Stimulated activated CD4-positive, alpha-beta T cell treated with anti-CD3 and anti-CD28 coated beads, TNF-alpha, amount 100 ng/mL, for 48 hours (primary cell): ENCODE measurements at places on chromosomes 3 and 15.

DNA sequence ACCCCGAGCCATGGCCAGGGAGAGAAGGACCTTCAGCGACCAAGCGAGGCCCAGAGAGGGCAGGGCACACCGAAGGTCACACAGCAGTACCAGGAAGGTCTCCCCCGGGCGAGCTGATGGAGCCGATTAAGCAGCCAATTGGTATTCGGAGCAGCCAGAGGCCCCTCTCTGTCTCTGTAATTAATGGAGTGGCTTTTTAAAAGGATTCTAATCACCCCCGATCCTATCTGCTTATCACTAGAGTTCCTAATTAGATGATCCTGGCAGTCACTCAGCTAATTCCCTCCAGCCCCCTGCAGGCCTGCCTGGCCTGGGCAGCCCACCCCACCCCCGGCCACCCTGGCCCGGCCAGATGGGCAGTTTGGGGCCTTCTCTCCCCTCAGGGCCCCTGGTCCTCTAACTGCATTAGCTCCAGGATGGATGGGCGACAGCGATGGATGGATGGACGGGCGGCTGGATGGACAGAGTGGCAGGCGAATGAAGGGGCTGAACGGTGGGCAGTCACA lies 1.6 kb upstream of the DNAJB8 start:
- DNase-seq, result no peak

DNA sequence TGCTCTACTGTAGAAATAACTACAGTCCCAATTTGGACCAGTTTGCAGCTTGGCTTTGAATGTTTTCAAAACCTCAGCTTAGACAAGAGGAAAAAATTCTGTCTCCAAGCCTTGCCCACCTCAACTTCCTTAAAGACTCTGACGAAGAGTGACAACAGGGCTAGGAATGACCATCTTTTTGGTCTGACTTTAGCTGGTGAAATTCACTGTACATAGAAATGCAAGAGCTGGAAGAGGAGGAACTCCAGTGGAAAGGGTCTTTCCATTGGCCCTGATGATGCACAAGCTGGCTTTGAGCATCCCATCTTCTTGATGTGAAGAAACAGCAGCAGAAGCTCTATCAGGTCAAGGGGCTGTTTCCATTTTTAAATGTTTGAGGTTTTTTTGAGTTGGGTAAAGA lies 22.7 kb upstream of the SH3BP5 start:
- DNase-seq, result no peak

DNA sequence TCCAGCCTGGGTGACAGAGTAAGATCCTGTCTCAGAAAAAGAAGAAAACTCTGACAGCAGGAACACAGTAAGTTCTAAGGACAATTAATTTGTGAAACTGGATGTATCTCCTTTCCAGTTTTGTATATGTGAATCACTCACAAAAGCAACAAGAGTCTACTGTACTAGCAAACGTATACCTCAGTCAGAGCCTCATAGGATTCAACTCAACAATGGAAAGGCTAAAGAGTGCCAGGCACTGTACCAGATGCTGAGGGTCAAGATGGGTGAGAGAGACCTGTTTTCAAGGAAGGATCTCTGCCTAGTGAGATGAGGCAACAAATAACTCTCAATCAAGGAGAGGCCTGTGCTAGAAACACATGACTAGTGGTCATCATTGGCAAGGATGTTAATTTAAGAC lies 14.9 kb downstream of the TBL1XR1 start:
- DNase-seq, result no peak

- DNase-seq, result no peak
Measured at GRCh38 chr15:51243774-51244173, 94.6 kb downstream of the CYP19A1 start.

- DNase-seq, result no peak
Measured at GRCh38 chr3:17045705-17046104, 160.9 kb downstream of the PLCL2 start.

- no peak for DNase-seq
Measured at GRCh38 chr15:42152921-42153698, 3.3 kb downstream of the PLA2G4F start.

GRCh38 chr3:187406927-187407326 lies 38.7 kb downstream of the RTP4 start:
- no peak for DNase-seq

- no peak for DNase-seq
Measured at GRCh38 chr15:36924034-36924433, 176.3 kb downstream of the MEIS2 start.

GRCh38 chr15:74384881-74385643 lies 17.6 kb upstream of the CYP11A1 start:
- DNase-seq, result no peak

DNA sequence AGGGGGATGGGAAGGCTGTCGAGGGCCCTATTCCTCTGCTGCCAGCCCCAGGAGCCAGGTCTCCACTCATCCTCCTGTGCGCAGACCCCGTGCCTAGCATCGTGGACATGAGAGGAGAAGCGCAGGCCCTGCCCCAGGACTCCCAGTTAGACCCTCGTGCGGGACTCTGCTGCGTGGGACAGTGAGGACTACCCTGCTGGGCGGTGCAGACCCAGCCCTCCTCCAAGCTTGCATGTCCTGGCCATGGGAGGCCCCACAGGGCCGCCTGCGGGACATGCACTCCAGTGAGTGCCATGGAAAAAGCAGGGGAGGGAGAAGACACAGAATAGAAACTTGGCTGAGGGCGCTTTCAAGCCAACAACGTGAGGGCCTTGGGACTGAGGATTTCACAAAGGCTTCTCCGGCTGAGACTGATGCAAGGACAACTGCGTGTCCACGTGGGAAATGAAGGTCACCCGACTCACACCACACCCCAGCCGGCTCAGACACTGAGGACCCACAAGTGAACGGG lies 62.6 kb upstream of the IQSEC1 start:
- no peak for DNase-seq

- no peak for DNase-seq
Measured at GRCh38 chr15:61893146-61893545, 167.1 kb downstream of the VPS13C start.

DNA sequence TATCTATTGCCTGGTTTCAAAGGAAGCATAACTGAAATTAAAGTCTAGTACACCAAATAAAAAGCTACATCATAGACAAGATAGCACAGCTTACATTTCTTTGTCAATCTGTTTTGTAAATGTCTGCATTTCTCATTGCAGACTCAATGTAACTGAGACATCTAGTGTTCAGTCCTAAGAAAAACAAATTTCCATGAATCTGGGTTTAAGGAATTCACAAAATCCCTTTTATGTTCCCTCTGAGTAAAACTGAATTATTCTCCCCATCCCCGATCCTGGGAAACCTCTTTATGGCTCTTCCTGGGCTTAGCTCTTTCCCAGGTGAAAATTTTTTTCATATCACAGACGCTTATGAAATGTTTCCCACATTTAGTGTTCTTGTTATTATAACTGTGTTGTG lies 21.6 kb upstream of the RASA2 start:
- no peak for DNase-seq

GRCh38 chr3:22378869-22379268 lies 627.9 kb upstream of the ZNF385D start:
- DNase-seq, result no peak

GRCh38 chr15:101625184-101625583 lies 27.0 kb downstream of the TM2D3 start:
- DNase-seq, result no peak

- DNase-seq, result no peak
Measured at GRCh38 chr15:74783072-74783807, 1.4 kb downstream of the CSK start.

DNA sequence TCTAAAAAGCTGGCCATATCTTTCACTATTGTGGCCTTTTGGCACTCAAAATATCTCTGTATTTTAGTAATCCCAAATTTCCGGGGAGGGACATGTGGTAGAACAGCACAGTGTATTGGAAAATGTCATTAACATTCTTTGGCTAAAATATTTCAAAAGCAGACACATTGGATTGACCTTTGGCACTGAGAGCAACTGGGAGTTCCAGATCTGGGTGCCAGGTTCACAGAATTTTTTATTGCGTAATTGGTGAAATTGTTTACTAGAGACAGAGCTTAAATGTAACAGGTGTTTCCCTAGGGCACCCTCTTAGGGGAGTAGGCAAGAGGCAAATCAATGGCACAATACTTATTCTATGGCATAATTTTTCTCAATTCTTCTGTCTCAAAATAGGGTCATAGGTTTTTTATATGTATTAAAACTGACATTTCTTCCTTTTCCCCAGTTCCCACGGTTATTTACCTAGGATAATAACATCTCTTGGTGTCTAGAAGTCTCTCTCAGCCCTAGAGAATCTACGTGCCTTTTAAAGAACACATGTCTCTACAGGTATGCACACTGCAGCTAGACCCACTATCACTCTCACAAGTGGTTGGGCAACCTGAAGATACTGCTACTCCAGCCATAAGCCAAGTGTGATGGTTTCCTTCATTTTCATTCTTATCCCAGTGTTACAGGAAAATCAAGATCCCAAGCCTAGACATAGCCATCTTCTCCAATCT lies 10.6 kb downstream of the RBMS3 start:
- no peak for DNase-seq

- no peak for DNase-seq
Measured at GRCh38 chr3:12973827-12974226, 99.4 kb downstream of the IQSEC1 start.

DNA sequence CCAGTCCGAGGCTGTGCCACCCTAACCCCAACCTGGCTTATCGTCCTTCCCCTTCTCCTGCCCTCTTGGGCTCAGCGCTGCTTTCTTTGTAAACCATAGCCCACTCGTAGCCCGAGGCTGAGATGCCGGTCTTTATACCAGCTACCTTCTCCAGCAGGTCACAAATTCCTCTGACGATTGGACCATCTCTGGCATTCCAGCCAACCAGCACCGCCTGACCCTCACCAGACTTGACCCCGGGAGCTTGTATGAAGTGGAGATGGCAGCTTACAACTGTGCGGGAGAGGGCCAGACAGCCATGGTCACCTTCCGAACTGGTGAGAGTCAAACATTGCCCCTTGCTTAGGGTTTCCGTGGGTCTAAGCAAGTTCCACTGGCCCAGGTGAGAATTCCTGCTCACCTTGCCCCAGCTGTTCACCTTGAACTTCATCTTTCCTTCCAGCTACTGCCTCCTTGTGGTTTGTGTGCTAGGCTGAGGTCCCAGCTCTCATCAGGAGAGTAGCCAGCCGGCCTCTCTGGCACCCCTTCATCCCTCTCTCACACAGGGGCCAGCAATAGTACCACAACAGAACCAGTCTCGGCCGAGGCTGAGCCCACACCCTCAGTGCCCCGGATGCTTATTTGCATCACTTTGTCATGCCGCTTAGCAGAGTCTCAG lies 66.7 kb downstream of the BOC start:
- no peak for DNase-seq
